ENCODE measurements at places on chromosomes 1 and 21.

- no peak for DNase-seq
Measured at GRCh38 chr1:15282038-15282437, 35.0 kb downstream of the FHAD1 start.

DNA sequence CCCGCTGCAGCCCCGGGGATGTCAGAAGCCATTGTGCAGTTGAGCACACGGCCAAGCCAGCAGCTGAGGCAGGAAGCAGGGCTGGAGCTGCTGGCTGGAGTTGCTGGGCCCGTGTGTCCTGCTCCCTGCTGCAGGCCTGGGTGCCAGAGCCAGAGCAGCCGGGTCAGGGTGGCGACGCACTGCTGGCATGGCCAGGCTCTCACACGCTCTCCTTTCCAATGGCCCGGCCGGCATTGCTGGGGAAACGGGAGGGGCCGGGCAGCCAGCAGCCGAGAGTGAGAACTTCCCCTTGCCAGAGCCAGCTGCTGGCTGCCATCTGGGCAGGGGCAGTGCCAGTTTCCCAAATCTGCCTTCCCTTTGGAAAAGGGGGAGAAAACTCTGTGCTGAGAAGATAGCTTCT, 82.4 kb upstream of the PROX1 start:
- DNase-seq, result no peak

DNA sequence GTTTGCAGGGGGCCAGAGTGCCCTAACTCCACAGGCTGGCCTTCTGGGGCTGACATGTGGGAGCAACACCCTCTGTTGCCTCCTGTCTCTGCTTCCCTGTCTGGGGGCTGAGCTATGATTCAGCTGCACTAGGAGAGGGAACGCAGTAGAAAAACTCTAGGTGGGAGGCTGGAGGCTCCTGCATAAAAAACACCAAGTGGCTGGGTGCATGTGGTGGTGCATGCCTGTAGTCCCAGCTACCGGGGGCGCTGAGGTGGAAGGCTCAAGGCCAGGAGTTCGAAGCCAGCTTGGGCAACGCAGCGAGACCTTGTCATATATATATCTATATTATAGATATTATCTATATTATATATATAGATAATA, 5.6 kb downstream of the KIF17 start:
- DNase-seq, result no peak

DNA sequence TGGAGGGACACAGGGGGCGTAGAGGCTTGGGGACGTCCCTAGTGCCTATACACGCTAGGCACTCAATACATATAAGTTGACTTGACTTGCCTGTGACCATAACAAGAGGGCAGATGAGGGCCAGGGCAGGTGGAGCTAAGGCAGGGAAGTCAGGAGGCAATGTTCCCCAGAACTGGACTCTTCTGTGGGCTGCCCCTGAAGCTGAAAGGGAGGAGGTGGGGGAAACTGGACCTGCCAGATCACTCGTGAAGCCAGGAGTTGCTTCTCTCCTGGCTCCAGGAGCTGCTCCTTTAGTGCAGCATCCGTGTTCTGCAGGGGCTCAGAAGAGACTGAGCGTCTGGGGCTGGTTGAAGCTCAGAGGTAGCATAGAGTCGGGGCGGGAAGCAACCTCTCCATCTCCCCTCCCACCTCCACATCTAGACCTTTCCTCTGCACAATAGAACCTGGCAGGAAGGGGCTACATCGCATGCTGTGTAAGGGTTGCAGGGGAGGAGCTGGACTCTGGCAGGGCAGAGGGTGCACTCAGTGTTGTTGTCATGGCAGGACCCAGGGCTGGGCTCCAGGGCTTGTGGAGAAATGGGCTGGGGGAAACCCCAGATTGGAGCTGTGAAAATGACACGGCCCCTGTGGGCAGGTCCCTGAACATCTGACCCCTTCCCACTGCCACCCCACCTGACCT, 2.9 kb upstream of the SEMA4A start:
- DNase-seq, result no peak

- no peak for DNase-seq
Measured at GRCh38 chr1:162055062-162055461, 14.4 kb upstream of the NOS1AP start.

DNA sequence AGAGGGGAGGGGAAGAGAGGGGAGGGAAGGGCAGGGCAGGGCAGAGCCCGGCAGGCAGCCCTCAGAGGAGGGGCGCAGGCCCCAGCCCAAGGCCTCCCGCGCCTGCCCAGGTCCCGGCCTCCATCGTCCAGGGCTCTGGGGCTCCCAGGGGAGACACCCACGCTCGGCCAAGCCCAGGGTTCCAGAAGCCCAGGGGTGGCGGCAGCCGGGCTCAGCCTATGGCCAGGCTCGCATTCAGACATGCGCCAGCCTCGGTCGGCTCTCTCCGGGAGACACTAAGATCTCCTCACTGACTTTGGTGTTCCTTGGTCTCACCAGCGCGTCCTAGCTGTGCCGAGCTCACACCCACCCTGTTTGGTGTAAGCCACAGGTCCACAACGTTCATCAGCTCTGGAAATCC, 7.1 kb upstream of the ANKRD65 start:
- no peak for DNase-seq

GRCh38 chr1:112395821-112396652, at the start of gene CTTNBP2NL:
CTTNBP2NL (plus strand) TSS chr1:112396214; CDS start chr1:112416166, 19,952 bp downstream.
- peak; percentile 92 for DNase-seq

GRCh38 chr1:168561989-168562388, 14.4 kb upstream of the XCL1 start:
- no peak for DNase-seq

DNA sequence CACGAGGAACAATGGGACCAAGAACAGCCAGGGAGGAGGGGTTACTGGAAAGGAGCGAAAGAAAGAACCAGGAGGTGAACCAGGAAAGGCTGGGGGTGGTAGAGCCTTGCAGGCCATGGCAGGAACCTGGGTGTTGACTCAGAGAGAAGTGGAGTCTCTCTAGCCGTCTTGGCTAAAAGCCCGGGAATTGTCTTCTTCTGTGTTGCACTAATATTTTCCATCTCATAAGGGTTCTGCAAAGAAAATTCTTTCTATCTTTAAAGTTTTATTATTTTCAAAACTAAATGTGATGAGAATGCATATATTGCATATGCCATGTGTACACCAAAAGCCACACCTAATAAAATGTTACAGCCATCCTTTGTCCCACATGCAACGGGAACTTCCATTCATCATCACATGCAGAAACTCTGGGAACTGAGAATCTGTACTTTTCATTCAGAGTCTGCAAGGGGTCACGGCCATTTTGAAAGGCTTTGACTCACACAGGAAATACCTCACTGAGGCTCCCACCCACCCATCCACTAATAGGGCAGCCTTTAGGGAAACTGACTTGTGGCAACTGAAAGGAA, 38.0 kb downstream of the ERG start:
- no peak for DNase-seq

GRCh38 chr1:30726236-30726635, 2.9 kb upstream of the MATN1 start:
- DNase-seq, result no peak

DNA sequence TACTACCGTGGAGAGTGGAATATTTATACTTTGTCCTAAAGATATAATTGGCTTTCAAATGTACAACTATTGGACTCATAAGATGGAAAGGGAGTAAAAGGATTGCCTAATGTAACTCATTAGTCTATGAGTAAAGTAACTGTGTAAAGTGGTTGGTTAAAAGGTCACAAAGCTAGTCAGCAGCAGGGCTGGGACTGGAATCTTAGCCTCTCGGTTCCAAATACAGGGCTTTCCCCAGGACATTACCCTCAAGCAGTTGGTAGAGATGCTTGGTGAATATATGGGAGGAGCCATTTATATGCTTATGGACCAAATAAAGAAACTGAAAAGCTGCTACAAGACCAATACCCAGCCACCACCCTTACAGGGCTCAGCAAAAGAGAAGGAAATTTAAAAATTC, 283.7 kb downstream of the HLX start:
- no peak for DNase-seq

DNA sequence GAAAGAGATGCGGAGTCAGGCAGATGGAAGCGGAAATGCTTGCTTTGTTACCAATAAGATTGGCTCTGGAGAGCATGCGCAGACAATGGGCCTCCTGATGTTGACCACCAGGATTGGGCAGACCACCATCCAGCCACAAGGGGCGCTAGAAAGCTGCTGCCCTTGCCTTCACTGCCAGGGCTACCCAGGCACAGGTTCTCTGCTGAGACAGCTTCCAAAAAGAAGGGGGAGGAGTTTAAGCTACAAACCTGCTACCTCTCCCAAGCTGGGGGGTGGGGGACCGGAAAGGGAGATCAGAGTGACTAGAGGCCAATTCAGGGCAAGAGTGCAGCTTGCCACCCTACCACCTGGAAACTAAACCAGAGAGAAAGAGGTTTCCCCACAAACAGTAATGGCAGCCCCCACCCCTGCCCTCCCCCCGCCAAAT, 369.7 kb downstream of the RRAGC start:
- DNase-seq, result peak; percentile 76

DNA sequence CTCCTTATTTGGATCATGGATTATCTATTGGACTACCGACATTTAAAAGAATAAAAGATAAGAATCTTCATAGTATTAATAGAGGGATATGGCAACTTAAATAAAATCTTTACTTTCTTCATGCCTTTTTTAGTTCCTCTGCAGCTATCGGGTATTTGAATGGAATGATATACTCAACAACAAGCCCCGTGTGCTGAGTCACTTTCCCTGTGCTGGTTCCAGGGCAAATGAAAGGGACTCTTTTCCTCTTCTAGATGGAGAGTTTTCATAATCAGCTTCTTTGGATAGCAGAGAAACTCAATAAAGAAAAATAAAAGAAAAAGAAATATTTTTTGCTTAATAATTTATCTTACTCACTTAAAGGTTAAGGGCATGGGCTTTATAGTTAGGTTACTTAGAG, 213.7 kb downstream of the LRRC40 start:
- no peak for DNase-seq

All from OCI-M1 (cell line).